ENCODE measurements at places on chromosomes 1 and 21. TPM values are rescaled to one million over a fixed set of nuclear protein-coding genes. Genes with fewer than 3 reads are reported as not detected.

- DNase-seq: no peak
Measured at GRCh38 chr1:226135059-226135651, 51.4 kb downstream of the ACBD3 start.

- DNase-seq: no peak
Measured at GRCh38 chr1:208174731-208175507, 69.3 kb downstream of the PLXNA2 start.

The C1QA gene
- total RNA-seq: 0.41 TPM

- DNase-seq: no peak
Measured at GRCh38 chr1:151952811-151953210, 40.8 kb downstream of the S100A10 start.

The SPRR1A gene
- total RNA-seq: not detected

GRCh38 chr1:185058110-185058509 is 12.8 kb downstream of the RNF2 start:
- DNase-seq: no peak

- no peak for DNase-seq
Measured at GRCh38 chr1:85296980-85297379, 20.5 kb upstream of the BCL10 start.

DNA sequence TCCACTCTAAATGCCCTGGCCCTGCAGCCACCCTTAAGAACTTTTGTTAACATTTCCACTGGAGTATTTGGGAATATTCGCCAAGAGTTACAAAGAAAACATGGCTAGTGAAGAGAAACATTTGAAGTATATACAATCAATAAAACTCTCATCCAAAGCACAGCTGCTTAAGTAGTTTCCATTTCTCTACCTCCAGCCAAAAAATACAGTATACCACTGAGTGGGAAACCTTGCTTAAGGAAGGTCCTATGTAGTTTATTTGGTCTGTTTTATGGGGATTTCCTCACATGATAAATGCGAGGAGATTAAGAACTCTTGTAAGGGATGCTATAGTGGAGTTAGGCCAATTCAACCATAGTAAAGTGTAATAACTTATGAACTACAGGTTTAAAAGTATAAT is 382.5 kb downstream of the NEGR1 start:
- DNase-seq: no peak

DNA sequence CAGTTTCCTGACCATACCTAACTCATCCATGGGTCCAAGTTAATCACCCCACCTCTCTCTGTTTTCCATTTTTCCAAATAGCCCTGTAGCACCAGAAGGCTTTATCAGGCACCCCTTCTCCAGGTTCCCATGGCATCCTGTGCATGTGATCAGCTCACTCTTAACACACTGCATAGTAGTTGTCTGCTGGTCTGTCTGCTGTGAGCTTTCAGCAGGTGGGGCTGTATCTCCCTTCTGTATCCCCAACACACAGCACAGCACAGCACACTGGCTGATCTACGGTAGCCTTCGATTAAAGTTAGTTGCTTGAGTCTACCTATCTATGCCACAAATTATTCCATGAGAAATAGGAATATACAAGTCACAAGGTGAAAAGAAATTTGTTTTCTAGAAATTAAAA is 54.3 kb upstream of the C1orf198 start:
- no peak for DNase-seq

The TMEM125 gene
- not detected for total RNA-seq

The SIPA1L2 gene
- 5.2 TPM for total RNA-seq

The SPATA17 gene
- total RNA-seq: 0.51 TPM

The SUSD4 gene
- total RNA-seq: 0.28 TPM

DNA sequence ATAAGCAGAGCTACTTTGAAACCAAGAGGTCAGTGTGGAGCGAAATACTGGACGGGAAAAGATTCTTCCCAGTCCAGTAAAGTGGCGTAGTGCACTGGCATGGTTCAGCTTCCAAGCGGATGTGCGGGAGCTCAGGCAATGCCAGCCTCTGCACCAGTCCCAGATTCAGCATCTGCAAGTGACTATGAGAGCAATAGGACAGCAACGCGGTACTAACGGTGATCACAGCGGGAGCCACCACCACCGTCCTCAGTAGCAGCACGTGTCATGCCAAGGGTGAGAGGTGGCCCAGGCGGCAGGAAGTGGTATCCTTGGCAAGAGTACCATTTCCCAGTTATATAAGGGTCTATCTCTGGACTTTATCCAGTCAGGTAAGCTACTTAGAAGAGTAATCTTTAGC is 17.8 kb downstream of the PLD5 start:
- no peak for DNase-seq

- DNase-seq: no peak
Measured at GRCh38 chr1:7424352-7424890, 346.7 kb upstream of the VAMP3 start.

DNA sequence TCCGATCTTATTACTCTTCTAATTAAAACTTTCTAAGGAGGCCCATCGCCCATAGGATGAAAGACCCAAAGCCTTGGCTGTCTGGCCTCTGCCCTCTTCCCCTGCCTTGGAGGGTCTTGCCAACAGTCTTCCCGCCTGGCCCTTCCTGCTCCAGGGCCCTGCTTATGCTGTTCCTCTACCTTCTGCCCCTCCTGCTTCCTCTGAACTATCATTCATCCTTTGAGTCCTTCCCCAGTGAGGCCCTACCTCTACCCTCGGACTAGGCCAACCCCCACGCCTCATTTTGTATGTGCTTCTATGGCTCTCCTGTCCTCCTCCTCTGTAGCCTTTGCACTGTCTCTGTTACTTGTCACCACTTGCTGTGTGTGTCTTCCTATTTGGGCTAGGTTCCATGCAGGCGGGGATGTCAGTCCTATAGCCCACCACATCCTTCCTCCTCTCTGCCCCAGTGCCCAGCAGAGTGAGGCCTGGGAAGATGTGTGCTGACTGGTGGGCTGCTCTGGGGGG is 5.4 kb downstream of the RUSC1 start:
- no peak for DNase-seq

Measured in Panc1 (cell line).